ENCODE measurements at places on chromosomes 5 and 9. TPM values are rescaled to one million over a fixed set of nuclear protein-coding genes. Genes with fewer than 3 reads are reported as not detected.

GRCh38 chr5:88999853-89000252 lies 116.9 kb upstream of the MEF2C start:
- no peak overlapping the region for H3K4me3 ChIP-seq
- DNase-seq, result no peak
- H3K36me3 ChIP-seq, result no peaks in the 10 kb centered on the region

DNA sequence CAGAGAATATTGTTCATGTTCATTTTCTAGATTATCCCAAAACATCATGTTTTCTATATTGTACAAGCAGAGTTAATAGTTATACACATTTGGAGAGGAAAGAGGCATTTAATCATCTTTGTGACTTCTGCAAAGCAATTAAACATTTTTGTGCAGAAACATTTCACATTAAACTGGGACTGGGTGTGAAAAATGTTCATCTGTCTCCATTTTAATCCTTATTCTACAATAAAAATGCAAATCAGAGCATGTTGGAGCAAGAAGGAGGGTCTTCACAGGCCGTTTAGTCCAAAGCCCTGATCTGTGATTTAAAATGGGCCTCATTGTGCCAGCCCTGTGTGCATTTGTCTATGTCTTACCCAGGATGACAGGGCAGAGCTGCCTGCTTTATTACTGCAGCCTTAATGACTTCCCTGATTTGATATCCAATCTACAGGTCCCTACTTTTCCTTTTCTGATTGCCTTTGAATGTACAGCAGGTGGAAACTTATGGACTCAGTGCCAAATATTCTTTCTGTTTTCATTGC lies 183.5 kb downstream of the CAVIN4 start:
- DNase-seq, result no peak
- H3K4me1 ChIP-seq, result no peaks in the 10 kb centered on the region
- no peak overlapping the region for H3K27ac ChIP-seq
- no peak overlapping the region for H3K4me3 ChIP-seq
- no peaks in the 10 kb centered on the region for H3K27me3 ChIP-seq

DNA sequence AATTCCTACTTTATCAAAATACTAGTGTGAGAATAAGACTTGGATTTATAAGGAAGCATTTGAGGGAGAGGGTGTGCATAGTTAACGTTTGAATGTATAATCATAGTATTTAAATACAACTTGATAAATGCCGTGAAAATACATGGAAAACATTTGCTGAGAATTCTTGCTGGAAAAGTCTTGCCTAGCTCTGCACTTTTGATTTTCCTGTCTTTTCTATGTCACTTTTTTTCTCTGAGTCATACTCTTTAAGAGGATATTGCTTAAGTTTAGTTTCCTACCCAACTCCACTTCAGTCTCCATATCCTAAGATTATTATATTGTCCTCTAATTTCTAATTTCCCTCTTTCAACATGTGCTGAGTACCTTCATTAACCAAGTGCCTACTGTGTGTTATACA lies 616.6 kb upstream of the SEMA6A start:
- no peaks in the 10 kb centered on the region for H3K27me3 ChIP-seq
- DNase-seq, result no peak
- no peak overlapping the region for H3K27ac ChIP-seq
- H3K36me3 ChIP-seq, result no peaks in the 10 kb centered on the region
- no peak overlapping the region for H3K4me3 ChIP-seq
- H3K4me1 ChIP-seq, result no peaks in the 10 kb centered on the region

GRCh38 chr5:140734354-140734753 lies 34.1 kb downstream of the ZMAT2 start:
- no peak overlapping the region for H3K4me3 ChIP-seq
- H3K36me3 ChIP-seq, result no peaks in the 10 kb centered on the region
- no peaks in the 10 kb centered on the region for H3K4me1 ChIP-seq
- H3K27ac ChIP-seq, result no peak overlapping the region
- H3K27me3 ChIP-seq, result no peaks in the 10 kb centered on the region

The GRXCR2 gene
- total RNA-seq, result not detected

All from kidney (tissue), 22 donors.